AML-193 (cell line): ENCODE measurements at places on chromosomes 3 and 15.

DNA sequence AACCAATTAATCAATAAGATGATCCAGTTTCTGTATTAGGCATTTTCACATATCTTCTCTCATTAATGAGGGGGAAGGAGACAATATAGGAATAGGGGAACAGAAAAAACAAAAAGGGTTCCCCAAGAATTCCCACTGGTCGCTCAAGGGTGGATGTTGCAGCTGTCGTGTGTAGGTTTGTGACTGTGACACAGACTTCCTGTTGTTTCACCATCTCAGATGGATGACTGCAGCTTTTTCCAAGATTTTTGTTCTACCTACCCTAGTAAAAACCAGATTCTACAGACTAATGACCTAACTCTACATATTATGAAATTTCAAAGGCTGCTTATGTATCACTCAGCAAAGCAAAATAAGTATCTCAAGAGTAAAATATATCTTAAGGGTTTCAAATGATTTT lies 73.7 kb upstream of the MB21D2 start:
- no peak for DNase-seq

GRCh38 chr3:140360332-140360731 lies 317.5 kb upstream of the TRIM42 start:
- no peak for DNase-seq

GRCh38 chr15:65311760-65312159 lies 7.3 kb downstream of the RNU5B-1 start:
- DNase-seq: no peak

DNA sequence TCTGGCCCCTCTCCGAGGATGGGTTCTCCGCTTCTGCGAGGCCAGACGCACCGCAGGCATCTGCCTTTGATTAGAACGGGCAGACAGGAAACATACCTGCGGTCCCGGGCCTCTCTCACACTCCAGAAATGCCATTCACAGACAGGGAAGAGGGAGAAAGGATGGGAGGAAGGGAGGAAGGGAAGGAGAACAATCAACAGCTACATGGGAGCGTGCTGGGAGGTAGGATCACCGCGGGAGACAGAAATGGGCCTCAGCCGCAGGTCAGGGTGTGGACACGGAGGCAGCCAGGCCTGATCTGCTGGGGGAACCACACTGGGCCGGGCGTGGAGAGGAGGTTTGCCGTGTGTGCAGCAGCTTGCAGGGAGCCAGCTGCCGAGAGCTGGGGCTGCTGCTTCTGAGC lies 90.7 kb upstream of the RGMA start:
- DNase-seq: no peak
